ENCODE measurements at places on chromosomes 2 and 18.

DNA sequence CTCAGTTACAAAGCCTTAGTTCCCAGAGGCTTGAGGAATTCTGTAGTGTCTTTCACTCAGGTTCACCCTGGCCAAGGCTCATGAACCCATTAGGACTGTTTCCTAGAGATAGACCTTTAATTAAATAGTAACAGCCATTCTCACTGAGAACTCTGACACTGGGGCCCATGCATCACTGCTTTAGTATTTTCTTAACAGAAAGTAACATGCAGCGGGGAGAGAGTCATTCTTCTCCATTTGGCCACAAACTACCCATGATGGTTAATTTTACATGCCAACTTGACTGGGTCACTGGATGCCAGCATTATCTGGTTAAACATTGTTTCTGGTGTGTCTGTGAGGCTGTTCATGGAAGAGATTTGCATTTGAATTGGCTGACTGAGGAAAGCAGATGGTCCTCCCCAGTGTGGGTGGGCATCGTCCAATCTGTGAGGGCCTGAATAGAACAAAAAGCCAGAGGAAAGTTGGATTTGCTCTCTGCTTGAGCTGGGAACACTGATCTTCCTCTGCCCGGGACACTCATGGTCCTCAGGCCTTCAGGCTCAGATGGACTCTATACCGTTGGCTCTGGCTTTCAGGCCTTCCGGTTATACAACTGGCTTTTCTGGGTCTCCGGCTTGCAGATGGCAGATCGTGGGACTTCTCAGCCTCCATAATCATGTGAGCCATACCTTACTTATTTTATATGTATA lies 5.6 kb upstream of the CPLX4 start:
- no peak for DNase-seq

DNA sequence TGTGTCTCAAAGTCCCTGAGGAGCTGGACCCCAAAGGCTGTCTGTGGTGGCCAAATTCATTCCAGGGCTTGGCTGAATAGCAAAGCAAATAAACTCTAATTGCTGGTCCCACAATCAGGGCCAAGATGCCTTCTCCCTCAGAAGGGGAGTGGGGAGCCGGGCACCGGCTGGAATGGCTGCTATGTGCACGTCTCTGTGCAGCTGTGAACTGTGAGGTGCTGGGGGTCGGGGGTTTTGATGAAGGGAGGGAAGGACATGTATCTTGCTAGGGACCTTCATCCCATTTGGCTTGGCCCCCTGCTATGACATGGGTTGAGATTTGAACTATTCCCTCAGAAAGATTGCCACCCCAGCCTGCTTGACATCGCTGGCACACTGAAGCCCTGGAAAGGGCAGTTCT lies 60.4 kb downstream of the CIB4 start:
- DNase-seq = no peak

DNA sequence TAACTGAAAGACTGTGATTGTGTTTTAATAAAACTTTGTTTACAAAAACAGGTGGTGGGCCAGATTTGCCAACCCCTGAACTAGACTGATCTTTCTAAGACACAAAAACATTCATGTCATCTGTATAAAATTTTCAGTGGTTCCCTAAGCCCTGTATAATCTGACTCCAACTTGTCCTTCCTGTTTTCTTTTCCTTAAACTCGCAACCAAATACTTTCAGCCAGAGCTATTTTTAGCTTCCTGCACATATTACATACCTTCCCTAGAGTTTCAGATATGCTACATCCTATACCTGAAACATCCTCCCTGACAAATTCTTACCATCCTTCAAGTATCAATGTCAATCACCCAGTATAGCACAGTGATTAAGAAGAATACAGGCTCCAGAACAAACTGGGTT lies 4.8 kb downstream of the GCFC2 start:
- DNase-seq = no peak

- DNase-seq = no peak
Measured at GRCh38 chr18:79910563-79911343, 40.7 kb downstream of the SLC66A2 start.

DNA sequence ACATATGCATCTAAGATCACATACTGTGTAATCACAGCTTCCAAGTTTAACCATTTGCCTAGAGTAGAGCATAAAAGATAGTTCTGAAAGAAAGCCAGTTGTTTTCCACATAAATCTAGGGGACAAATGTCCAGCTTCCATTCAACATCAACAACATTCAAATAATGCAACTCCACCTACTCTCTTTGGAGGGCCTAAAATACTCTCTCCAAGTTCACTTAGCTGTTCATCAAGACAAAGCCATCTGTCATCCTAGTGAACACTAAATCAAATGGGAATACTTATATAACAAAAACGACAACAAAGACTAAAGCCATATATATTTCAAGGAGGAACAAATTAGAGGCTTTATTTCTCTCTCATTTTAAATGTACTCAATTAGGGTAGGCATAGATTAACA lies 221.5 kb upstream of the CDH2 start:
- no peak for DNase-seq

DNA sequence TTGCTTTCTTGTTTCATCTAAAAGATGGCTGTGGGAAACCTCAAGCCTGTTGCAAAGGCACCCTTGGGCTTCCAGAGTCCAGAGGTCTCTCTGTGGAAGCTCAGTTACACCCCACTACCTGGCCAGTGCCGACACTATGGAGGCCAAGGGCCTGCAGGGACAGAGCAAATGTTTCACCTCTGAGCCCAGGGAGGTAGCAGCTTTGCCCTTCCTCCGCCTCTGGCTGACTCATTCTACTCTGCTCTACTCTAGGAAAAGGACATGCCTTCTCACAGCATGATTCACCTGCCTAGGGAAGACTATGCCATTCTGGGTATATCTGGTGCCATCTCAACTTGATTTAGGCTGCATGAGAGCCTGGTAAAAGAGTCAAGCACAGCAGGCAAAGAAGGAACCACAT lies 12.2 kb downstream of the MYOM1 start:
- DNase-seq = no peak

DNA sequence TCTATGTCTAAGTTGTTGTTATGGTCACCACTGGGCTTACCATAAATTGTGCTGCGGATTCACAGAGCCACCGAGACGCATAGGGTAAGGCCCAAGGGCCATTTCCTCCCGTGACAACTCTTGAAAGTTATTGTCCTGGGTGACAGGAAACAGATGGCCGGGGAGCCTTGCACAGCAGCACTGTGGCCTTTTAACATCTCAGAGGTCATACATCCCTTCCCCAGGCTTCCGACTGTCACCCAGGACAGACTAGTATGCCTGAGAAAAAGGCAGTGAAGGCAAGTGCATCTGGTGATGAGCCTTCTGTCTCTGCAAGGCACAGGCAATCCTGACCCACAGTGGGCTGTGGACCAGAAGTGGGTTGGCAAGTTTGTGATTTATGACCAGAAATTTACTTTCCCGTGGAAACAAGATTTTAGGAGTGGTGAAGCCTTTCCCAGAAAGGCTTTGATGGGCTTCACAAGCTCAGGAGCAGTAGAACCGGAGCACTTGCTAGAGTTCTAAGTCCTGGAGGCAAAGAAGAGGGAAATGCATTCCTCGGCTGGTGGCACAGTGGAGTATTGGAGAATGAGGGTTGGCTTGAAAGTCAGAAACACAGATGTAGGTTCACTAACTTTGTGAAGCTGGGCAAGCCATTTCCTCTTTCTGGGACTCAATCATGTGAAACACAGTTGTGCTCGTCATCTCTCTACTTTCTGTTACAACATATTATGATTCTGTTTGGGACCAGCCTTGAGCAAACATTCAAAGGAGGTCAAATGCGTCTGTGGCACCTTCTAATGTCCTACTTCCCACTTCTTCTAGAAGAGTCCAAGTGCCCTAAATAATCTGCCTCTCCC lies 2.0 kb upstream of the CAPN14 start:
- no peak for DNase-seq

GRCh38 chr2:231364961-231365810 lies 30.3 kb upstream of the B3GNT7 start:
- no peak for DNase-seq

DNA sequence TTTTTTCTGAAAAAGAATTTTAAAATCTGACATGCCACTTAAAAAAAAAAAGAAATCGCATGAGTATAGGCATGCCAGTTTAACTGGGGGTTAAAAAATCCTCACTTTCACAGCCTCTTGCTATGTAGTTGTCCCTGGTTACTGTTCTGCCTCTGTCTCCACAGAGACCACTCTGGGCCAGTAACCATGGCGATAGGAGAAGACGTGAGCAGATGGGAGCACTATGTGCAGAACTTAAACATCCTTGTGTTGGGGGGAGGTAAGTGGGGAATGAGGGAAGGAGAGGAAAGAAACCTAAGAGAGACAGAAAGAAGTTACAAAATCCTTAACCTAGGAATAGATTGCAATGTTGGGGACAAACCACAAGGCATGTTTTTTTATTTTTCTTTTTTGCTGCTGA lies 75.9 kb upstream of the CYRIA start:
- DNase-seq = no peak

DNA sequence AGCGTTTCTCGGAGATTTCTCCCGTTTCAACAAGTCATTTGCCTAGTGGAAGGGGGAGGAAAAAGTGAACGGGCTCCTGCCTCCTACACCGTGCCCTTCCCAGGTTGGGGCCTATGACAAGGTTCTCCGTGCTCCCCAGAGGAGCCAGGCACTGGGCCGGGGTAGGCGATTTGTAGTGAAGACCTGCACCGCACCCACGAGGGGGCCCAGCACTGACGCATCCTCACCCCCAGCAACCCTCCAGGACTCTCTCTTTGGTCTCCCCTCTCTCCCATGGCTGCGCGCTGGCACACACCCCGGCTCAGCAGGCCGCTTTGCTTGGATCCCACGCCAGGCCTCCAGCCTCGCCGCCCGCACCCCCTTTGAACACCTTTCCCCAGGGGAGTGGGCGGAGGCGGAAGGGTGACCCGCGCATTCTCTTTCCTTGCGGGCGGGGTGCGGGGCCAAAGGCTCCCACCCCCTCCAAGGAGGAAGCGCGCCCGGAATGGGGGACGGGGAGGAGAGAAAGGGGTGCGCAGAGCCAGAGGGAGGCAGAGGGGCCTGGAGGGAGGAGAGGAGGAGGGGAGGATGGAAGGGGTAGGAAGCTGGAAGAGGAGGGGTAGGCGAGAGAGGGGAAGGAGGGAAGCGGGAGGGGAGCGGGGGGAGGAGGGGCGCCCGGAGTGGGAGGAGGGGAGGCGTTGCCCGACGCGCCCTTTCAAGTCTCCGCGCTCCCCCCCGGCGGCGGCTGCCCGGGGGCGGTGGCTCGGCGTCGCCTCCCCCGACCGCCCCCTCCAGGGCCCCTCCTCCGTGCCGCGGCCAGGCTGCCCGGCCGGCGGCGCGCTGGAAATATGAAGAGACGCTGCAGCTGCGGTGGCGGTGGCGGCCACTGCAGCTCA lies at the start of gene APCDD1:
Gene APCDD1, plus strand, starts transcription at position 830 of the 875 bp plus-strand sequence. CDS start 347 bp downstream, outside the sequence.
- no peak for DNase-seq

DNA sequence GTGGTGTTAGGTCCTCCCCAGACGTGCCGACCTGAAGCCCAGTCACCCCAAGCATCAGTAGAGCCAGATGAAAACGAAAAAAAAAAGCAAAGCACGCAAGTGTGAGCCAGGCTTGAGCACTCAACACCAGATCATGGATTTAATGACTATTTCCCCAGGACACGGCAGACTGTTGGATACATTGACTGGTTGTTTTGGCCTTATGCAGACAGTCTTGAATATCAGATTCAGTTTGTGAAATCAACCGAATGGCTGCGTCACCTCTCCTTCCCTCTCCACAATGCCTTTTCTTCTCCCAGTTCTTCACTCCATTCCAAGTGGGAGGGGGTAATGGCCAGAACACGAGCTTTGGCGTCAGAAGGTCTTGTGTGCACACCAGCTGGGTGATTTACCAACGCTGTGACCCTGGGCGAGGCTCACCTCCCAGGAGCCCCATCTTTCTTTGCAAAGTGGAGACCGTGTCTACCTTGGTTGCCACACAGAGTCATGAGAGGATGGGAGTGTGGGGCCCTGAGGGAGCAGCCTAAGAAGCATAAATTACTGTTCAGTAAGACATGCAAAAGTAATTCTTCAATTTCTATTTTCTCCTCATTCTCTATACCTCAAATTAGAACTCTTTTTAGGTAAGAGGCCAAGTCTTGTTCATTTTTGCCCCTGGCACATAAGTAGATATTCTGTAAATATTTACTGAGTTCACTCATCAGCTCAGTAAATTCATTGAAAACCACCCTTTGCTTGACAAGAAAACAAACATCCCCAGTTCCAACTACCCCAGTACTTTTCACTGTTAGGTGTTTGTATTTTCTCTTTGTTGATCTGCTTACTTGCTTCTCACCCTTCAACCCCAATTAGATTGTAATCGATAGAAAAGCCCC lies 181.1 kb upstream of the COPS8 start:
- DNase-seq = no peak

DNA sequence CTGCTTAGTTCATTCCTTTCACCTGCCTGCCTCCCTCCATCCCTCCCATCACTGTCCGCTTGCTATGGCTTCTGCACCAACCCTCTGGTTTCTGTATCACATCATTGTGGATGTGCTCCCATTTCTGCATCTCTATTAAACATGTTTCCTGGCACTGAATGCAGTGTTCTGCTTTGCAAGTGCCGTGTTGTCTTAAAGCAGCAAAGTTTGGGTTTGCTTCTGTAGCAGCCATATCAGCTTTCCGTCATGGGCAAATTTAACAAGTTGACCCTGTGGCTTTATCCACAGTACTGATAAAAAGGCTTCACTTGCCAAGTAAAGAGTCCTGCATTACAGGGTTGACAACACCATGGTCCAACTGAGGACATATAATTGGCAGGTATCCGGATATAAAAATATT lies 165.5 kb downstream of the PTGR3 start:
- no peak for DNase-seq

- no peak for DNase-seq
Measured at GRCh38 chr2:229417176-229417575, 146.1 kb upstream of the PID1 start.

DNA sequence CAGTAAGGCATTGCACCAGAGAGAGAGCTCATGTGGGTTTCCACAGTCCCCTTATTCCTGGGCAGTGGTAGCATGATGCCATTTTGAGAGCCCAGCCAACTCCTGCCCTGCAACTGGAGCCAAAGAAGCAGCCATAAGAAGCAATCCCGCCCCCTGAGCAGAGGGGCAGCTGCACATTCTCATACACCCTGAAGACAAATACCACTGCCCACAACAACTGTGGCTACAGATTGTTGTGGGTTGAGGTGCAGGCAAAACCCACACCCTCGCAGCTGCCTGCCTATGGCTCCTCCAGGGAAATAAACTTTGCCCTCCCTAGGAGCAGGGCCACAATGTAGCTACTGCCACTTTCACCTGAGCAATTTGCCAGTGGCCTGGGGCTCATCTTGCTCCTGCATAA lies 219.4 kb upstream of the NRXN1 start:
- no peak for DNase-seq

- no peak for DNase-seq
Measured at GRCh38 chr2:205996161-205996560, 89.8 kb downstream of the INO80D start.

DNA sequence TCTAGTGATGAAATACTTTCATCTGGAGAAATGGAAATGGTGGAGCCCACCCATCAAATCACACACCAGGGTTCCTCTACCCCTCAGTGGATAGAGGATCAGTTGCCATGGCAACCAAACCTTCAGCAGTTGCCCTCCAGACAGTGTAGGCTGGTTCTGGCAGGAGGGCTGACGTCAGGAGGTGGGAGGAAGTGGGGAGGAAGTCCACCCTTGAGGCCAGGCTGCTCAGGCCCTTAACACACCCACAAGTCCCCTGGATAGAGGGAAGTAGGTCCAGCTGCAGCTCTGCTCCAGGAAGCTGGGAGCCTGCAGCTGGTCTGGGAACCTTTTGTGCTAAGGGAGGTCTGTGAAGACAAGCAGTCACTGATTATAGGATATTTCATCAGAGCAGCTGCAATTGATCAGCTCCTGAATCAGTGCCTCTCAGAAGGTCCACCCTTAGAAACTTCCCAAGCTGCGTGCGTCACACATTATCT lies 186.6 kb downstream of the MTX2 start:
- DNase-seq = no peak

- DNase-seq = no peak
Measured at GRCh38 chr2:44906972-44907371, 34.5 kb upstream of the SIX3 start.

- DNase-seq = peak; percentile 11
Measured at GRCh38 chr2:23940718-23941620, 706 bp downstream of the UBXN2A start.
